MG63 (cell line): ENCODE measurements at places on chromosomes 7 and 10. TPM values are rescaled to one million over a fixed set of nuclear protein-coding genes. Genes with fewer than 3 reads are reported as not detected.

GRCh38 chr7:22630069-22630468 lies 96.9 kb upstream of the IL6 start:
- DNase-seq = no peak

Gene C10orf143
- 2.8 and 3.6 TPM in 2 replicates for total RNA-seq

GRCh38 chr10:4061441-4061951 lies 276.5 kb upstream of the KLF6 start:
- no peak for DNase-seq

Gene PIP
- total RNA-seq = not detected in 2 replicates

Gene SMKR1
- 0.56 TPM in 1 of 2 replicates, not detected in the other for total RNA-seq

DNA sequence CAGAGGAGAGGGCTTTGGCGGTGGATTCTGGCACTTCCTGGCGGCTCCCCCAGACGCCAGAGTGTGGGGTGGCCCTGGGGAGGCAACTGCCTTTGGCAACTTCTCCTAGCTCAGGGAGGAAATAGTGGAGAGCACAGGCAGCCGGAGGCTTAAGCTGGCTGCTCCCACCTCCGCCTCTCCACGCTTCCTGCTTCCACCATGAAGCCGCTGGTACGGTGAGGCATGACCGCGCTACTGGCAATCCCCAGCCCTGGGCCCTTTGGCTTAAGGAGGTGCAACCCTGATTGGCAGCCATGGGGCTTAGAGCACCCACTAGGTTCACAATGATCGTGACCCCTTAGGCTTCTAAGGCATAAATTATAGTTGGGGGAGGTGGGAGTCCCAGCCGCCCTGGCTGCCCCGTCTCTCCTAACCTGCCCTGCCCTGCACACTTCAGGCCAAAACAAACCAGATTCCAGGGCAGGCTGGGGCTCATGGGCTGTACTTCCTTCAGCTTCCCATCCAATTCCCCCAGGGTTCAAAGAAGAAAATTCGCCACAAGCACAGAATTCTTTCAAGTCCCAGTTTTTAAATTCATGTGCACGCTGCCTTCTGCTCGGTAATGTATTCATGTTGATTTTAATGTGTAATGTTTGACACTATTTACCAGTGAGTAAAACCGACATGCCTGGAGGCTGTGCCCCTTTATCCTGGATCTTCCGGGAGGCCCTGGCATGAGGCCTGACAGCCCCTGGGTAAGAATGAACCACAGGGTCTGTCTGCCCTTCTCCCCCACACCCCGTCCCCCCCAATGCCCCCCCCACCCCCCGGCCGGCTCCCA lies 90.7 kb upstream of the LRRC4 start:
- no peak for DNase-seq

DNA sequence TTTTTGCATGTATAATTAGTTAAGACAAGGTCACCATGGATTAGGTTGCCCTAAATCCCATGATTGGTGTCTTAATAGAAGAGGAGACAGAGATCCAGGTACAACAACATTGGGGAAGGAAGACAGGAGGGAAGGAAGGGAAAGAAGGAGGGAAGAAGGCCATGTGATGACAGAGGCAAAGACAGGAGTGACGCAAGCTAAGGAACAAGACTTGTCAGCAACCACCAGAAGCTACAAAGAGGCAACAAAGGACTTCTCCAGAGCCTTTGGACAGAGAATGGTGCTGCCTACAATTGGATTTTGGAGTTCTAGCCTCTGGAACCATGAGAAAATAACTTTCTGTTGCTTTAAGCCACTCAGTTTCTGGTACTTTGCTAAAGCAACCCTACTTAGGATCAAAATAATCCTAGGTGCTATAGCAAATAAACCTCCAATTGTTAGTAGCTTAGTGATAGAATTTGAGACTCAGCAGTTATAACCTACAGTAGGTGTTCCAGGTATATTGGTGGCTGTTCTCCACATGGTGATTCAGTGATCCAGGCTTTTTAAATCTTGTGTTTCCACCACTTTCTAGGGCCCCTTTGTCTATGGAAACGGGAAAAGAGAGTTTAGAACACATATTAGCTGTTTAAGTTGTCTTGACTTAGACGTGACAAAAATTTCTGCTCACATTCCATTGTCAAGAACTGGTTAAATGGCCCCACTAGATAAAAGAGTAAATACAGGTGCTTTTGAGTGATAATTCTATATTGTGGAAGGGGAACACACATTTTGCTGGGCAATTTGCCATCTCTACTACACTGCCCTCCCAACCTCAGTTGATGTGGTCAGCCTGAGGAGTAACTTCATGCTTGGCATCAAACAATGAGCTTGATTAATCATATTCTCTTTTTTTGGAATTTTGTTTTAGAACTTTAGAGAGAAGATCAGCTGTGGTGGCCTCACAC lies 70.5 kb upstream of the SP4 start:
- no peak for DNase-seq
